ENCODE measurements at places on chromosomes 16 and 17.

- DNase-seq = no peak
Measured at GRCh38 chr17:71085238-71086033, 916.1 kb downstream of the KCNJ2 start.

GRCh38 chr17:35171834-35172233, 22.4 kb downstream of the SLC35G3 start:
- no peak for DNase-seq

DNA sequence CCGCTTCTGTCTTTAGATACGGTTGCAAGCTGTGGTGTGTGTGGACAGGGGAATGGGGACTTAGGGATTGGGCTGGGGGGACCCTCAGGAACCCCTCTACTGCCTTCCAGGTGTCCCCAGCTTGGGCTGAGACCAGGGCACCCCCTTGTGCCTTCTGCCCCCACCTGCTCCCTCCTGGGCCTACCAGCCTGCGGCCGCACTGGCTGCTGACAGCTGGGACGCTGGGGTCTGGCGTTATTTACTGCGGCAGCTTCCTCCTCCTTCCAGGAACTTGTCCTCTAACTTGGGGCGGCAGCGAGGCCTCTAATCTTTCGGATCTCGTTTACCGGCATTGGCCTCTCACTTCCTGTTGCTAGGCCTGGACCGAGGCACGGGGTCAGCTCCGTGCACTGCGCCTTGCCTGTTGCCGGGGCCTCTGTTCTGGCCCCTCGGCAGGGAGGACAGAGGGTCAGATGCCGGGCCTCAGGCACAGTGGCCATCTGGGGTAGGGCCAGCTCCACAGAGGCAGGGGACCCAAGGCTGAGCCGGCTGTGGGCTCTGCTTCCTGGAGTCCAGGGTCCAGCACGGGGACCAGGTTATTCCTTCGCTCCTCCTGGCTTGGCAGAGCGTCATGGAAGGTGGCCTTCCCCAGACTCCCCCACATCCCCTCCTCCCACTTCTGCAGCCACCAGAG, 31.8 kb downstream of the TMEM235 start:
- peak; percentile 18 for DNase-seq

GRCh38 chr16:86511317-86512161, 1.2 kb downstream of the FOXF1 start:
- no peak for DNase-seq

DNA sequence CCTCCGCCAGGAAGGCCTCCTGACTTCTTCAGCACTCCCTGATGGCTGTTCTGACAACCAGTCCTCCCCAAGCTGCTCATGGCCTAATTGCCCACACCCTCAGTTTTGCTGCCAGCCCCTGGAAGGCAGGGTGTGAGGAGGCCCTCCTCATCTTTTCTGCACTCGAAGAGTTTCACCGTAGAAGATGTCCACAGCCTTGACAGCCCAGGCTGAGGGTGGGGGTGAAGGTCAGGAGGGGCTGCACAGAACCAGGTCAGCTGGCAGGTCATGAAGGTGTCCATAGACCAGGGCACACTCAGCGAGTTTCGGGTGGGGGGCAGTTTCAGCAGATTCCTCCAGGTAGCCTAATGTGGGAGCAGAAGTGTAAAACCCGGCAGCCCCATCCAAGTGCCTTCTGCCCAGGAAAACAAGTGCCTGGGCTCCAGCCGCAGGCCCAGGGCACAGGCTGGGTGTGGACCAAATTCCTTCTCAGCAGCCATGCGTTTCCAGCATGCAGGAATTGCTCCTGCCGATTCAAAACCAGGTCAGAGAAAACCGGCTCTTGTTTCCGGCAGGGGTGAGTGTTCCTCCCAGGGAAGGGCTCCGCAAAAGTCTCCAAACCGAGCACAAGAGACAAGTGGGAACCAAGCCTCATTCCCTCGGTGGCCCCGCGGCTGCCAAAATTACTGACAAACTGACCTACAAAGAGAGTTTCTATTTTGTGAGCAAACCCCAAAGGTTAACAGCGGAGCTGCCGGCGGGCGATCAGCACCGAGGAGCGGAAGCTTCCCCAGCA, 228.8 kb downstream of the C16orf78 start:
- no peak for DNase-seq

GRCh38 chr16:11231367-11231970, 24.5 kb downstream of the SOCS1 start:
- no peak for DNase-seq

DNA sequence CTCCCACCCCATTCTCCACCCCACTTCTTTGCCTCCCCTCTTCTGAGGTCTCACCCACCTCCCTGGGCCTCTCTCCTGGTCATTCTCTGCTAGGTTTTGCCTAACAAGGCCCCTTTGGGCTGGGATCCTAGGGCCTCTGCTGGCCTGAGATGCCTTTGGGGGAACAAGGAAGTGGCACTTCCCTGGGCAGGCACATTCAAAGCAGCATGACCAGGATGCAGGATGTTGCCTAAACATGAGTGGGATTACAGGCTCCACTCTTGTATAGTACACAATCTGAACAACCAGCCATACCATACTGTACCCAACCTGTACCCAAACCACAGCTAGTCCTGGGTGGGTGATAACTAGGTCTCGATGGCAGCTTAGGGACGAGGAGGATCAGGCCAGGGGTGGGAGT, 9.0 kb downstream of the GALK1 start:
- no peak for DNase-seq

DNA sequence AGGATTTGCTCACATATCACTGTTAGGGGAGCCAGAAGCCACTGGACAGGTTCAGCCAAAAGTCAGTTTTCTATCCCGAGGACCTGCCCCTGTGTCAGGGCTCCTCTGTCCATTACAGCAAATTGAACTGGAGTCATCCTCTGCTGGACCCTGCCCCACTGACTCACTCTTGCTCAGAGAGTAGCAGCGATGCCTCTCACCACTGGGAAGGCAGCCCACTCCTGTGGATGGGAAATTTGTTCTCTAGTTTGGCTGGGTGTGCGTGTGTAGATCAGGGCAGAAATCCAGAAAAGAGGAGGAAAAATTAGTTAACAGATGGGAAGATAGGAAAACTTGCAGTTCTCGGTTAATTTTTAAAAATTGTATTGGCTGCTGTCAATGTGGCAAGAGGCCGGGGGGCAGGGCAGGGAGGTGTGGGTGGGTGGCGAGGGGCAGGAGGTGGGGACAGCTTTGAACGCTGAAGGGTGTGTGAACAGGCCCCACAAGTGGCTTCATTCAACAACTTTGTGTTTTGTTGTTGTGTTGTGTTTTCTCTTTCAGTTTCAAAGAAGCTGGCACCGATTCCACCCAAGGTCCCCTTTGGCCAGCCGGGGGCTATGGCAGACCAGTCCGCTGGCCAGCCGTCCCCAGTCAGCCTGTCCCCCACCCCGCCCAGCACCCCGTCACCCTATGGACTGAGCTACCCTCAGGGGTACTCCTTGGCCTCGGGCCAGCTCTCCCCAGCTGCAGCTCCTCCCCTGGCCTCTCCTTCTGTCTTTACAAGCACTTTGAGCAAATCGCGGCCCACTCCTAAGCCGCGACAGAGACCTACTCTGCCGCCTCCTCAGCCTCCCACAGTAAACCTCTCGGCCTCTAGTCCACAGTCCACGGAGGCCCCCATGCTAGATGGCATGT, 33.6 kb downstream of the ELAC2 start:
- DNase-seq = no peak

DNA sequence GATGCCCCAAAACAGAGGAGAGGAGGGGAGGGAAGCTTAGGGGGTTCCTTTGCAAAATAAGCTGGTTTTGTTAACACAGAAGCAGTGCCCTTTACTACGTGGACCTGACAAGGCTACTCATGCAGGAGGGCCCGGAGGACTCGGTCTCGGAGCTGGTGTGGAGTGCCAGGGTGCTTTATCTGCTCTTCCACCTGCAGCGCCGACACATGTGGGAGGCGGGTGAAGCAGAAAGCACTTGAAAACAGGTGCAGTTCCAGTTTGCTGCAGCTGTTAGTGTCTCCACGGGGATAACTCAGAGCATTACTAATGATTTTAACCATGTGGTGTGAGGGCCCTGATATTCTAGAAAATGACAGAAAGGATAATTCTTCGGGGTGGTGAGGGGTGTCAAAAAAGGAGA, 35.0 kb upstream of the MNT start:
- DNase-seq = no peak

- no peak for DNase-seq
Measured at GRCh38 chr16:72711823-72712222, 336.1 kb downstream of the ZFHX3 start.

GRCh38 chr17:15657868-15658267, 26.2 kb downstream of the TRIM16 start:
- no peak for DNase-seq

DNA sequence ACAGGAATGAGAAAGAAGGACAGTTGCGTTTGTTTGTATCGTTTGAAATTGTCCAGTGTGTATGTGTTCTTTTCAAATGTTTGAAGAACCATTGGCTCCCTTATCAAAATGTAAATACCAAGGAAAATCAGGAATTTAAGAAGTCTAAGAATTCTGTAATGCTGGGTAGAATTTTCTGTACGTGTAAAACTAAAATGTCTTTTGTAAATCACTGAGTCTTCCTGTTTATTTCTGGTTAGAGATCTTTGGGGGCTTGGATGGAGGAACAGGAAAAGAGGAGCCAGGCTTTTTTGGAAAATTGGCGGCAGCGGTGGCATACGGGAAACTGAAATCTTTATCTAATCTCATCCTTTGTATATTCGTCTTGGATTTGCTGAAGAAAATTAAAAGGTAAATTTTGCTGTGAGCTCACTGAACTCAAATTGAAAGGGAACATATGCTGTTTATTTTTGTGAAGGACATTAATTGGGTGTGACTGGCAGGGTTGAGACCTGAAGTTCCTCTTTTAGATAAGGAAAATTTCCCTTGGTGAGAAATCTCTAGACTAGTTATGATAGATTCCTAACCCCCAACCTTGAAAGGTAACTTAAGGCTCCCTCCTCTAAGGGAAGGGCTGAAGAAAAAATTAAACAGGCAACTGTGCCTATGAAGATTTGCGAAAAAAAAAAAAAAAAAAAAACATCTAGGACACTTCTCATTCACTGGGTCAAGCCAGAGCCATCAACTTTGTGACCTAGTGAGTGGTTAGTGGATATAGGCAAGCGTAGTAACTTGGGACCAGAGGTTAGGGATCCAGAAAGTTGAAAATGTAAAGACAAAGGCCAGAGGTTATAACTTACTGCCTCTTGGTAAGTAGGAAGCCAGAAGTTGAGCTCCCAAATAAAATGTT, 10.8 kb downstream of the TAT start:
- peak; percentile 10 for DNase-seq

DNA sequence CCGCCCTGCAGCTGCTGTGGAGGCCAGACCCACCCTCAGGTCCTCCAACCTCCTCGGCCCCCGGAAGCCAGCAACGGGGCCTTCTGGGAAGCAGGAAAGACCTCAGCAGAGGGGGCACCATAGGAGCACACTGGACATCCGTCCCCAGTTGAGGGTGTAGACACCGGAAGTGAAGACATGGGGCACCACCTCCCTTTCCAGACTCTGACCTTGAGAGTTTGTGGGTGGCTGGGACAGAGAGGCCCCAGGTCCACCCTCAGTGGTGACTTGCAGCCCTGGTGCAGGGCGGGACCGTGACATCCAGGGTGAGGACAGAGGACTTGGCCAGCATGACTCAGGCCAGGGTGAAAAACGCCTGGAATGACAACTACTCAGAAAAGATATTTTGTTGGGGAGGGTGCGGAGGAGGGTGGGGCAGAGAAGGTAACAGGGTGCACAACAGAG, 19.9 kb downstream of the CEP295NL start:
- no peak for DNase-seq
